ENCODE measurements at places on chromosomes 3 and 15. TPM values are rescaled to one million over a fixed set of nuclear protein-coding genes. Genes with fewer than 3 reads are reported as not detected.

The TUSC7 gene
- not detected for total RNA-seq

The SCN11A gene
- 0.13 TPM for total RNA-seq

The EIF4E3 gene
- total RNA-seq = 3.3 TPM

The CCDC39 gene
- under 0.01 TPM for total RNA-seq

The GOLGA8J gene
- total RNA-seq = not detected

The UROC1 gene
- total RNA-seq = not detected

The WDR73 gene
- 17.5 TPM for total RNA-seq

The MKRN2OS gene
- not detected for total RNA-seq

The BTLA gene
- not detected for total RNA-seq

The CXCR6 gene
- not detected for total RNA-seq

The CCNB2 gene
- 9.5 TPM for total RNA-seq

The STARD9 gene
- 8.0 TPM for total RNA-seq

The GP9 gene
- not detected for total RNA-seq

The TRIM71 gene
- total RNA-seq = under 0.01 TPM

The KY gene
- not detected for total RNA-seq

The GABRG3 gene
- total RNA-seq = not detected

The CALML4 gene
- 1.3 TPM for total RNA-seq

The PLSCR4 gene
- 569 TPM for total RNA-seq

The ATP13A5 gene
- total RNA-seq = not detected

The DAPK2 gene
- total RNA-seq = 10.9 TPM

The IDH2 gene
- total RNA-seq = 113 TPM

The MEX3B gene
- total RNA-seq = 4.1 TPM

The SCG5 gene
- 0.39 TPM for total RNA-seq

The IL17RB gene
- 0.13 TPM for total RNA-seq

The AHSG gene
- under 0.01 TPM for total RNA-seq

The PLA1A gene
- total RNA-seq = 11.9 TPM

The SRPRB gene
- 60.3 TPM for total RNA-seq

The MPI gene
- total RNA-seq = 38.9 TPM

The SPATA12 gene
- 0.25 TPM for total RNA-seq

The ALS2CL gene
- total RNA-seq = 5.4 TPM

The MORC1 gene
- not detected for total RNA-seq

The GATM gene
- total RNA-seq = 0.26 TPM

The XXYLT1 gene
- total RNA-seq = 19.0 TPM

The WDR49 gene
- 0.13 TPM for total RNA-seq

The CX3CR1 gene
- total RNA-seq = not detected

The DET1 gene
- 2.2 TPM for total RNA-seq

The LRRC49 gene
- 3.3 TPM for total RNA-seq

The ATP13A4 gene
- total RNA-seq = 0.13 TPM

The GOLGA8K gene
- 0.39 TPM for total RNA-seq

The AGBL1 gene
- total RNA-seq = not detected

The BFSP2 gene
- not detected for total RNA-seq

The CPNE9 gene
- not detected for total RNA-seq

The SLC6A1 gene
- total RNA-seq = not detected

The EXD1 gene
- under 0.01 TPM for total RNA-seq

The SCN5A gene
- 10.1 TPM for total RNA-seq

The CCDC14 gene
- 9.1 TPM for total RNA-seq

The C2CD4B gene
- 28.2 TPM for total RNA-seq

The GOLGA6B gene
- not detected for total RNA-seq

The GP5 gene
- 0.13 TPM for total RNA-seq

The ST3GAL6 gene
- 7.2 TPM for total RNA-seq

The PBRM1 gene
- total RNA-seq = 51.9 TPM

The MKRN3 gene
- total RNA-seq = not detected

The TMEM212 gene
- not detected for total RNA-seq

The TMEM40 gene
- total RNA-seq = not detected

The TM6SF1 gene
- total RNA-seq = 34.4 TPM

The GREM1 gene
- total RNA-seq = 0.13 TPM

The TMEM158 gene
- 2.8 TPM for total RNA-seq

The NANOGP8 gene
- total RNA-seq = not detected

Measured in dermis microvascular lymphatic vessel endothelial cell (primary cell).